ENCODE measurements at places on chromosomes 5 and 9.

DNA sequence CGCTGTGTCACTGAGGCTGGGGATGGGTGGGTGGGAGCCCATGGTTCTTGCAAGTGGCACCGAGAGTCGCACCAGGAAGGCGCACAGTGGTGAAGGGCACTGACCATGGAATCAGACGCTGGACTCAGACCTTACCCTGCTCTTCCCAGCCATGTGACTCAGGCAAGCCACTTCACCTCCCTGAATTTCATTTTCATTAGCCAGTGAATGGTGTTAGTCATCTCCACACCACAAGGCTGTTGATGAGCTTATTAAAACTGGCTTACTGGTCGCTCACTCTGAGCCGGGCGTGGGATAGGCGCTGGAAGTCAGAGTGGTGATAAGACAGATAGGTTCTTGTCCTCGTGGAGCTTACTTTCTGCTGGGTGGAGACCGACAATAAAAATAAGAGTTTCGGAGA lies 25.1 kb downstream of the FGF18 start:
- DNase-seq, result no peak

DNA sequence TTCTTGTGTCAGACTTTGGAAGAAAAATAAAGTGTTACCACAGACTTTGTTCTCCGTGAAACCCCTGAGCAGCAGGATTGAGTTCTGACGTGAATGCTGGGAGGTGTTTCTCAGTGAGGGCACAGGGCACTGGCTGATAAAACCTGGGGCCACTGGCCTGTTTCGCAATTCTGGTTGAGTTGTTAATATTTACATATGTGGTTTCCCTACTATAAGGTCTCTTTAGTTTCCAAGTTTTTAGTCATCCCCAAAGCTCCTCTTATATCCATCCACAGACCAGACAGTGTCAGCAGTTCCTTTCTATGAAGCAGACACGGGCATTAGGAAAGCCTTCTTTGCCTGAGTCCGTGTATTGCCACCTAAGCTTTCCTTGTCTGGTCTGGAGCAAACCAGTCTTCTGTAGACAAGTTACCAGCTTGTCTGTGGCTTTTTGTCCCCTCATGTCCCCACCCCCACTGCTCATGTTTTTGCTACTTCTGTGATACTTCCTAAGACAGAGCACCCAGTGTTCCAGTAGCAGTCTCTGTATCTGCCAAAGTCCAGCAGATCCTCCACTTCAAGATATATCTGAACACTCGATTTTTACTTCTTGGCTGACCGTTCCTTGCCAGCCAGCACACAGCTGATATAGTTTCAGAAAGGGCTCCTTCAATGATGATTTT lies 42.0 kb downstream of the ACO1 start:
- no peak for DNase-seq

GRCh38 chr5:169013846-169014245 lies 287.1 kb downstream of the SLIT3 start:
- no peak for DNase-seq

- no peak for DNase-seq
These were observed 43.7 kb upstream of the ERCC6L2 start for GRCh38 chr9:95831810-95832209.

DNA sequence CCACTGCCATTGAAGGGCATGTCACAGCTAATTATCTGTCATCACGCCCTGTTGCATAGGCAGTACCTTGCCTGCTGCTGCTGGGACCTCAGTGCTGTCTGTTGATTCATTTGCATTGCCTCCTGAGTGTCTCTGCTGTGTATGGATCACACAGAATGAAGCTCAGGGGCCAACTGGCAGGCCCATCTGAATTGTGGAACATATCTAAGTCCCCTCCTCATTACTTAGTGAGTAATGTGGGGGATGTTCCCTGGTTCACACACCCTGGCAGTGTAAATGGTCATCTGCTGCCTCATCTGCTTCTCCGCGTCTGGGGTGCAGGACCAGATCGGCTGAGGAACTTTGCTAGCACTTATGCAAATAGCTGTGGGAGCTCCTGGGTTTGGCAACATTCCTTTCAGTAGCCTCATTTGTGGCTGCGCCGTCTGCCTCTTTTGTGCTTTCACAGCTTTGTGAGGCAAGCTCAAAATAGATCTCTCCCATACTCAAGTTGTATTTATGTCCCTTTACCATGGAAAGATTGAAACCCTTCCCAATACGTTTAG lies 25.4 kb downstream of the TYRP1 start:
- no peak for DNase-seq

GRCh38 chr5:168951356-168951755 lies 349.6 kb downstream of the SLIT3 start:
- DNase-seq, result no peak
